ENCODE measurements at places on chromosomes 4 and X. TPM values are rescaled to one million over a fixed set of nuclear protein-coding genes. Genes with fewer than 3 reads are reported as not detected.

GRCh38 chr4:76195326-76195725 lies 18.3 kb downstream of the SCARB2 start:
- no peak for DNase-seq

The C4orf36 gene
- 2.0 TPM for total RNA-seq

- DNase-seq, result no peak
Measured at GRCh38 chr4:2357821-2358745, 60.4 kb downstream of the ZFYVE28 start.

DNA sequence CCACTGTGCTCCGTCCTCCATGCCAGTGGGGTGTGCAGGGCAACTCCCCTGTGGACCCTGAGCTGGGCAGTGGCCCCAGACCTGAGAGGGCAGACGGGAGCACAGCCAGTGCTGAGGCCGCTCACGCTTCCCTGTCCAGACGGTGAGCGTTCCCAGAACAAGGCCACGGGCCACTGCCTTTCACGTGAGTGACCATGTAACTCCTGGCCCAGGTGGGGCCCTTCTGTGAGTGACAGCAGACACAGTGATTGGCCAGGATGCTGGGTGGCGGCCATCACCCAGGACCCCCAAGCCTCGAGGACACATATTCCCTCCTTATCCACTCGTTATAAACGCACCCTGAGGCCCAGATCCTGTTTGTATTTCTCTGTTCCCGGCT lies 10.5 kb downstream of the NSG1 start:
- no peak for DNase-seq

The SYTL4 gene
- 3.2 TPM for total RNA-seq

The SLC9B1 gene
- not detected for total RNA-seq

The RHOXF1 gene
- not detected for total RNA-seq

The HEPH gene
- total RNA-seq, result not detected

The LANCL3 gene
- total RNA-seq, result 0.26 TPM

The FOXR2 gene
- total RNA-seq, result not detected

The WNK3 gene
- total RNA-seq, result 0.06 TPM

All from PC-3 (cell line).